ENCODE measurements at places on chromosomes 4 and X.

DNA sequence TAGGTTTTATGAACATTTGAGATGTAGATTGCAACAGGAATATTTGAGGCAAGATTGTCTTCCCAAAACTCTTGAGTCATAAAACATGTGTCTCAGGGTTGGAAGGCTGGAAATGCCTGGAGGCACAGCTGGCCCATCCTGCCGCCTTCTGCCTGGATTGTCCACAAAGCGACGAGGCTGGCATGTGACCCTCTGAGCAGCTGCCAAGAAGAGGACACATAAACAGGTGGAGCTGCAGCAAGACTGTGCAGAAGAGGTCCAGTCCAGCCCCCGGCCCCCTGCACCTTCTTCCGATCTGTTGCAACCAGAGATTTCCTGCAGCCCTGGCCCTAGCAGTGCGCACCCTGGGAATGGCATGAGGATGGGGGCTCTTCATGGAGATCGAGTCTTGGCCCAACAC lies 101.9 kb upstream of the BCOR start:
- no peak for DNase-seq

DNA sequence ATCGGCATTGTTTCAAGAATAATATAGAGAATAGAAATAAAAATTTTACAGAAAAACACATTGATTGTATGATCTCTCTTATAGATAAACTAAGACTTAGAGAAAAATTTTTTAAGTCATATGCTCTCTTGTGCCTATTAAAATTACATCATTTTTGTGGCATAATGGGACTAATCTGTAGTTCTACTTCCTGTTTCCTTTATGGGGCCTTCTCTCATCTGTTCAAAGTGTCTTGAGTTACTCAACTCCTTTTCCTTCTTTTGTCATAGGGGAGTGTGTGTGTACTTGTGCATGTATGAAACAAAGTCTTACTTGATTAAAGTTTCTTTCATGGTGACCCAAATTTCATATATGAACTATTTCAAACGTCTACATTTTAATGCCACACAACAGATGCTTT lies 1448.9 kb upstream of the TENM3 start:
- no peak for DNase-seq

DNA sequence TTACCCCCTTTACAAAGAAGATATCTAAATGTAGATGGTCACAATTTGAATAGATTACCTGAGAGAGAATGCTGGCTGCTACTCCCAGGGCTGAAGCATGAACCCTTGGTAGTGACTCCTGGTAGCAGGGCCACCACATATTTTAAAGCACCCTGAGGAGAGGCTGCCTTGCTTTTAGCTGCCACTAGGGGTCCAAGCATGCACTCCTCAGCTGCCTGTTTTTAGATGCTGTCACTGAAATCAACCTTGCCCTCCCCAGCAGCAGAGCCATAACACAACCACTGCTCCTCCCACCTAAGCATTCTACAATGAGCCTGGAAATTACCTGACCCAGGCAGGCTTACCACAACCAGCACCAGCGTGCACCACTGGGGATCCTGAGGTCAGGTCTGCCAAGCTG lies 850.9 kb downstream of the FAM133A start:
- DNase-seq, result no peak

DNA sequence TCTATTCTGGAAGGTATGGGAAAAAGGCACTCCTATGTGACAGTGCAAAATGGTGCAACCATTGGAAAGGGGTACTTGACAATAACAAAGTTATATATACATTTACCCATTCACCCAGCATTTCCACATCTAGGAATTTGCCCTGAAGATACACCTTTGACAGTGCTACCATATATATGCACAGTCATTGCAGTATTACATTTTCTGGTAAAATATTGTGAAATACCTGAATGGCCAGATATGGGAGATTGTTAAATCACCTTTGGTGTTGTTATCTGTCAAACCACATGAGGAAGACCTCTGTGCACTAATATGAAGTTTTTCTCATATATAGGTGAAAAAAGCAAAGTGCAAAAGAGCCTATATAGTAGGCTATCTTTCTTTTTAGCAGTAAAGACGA lies 53.5 kb downstream of the SMAD1 start:
- DNase-seq, result no peak
